SK-N-SH treated with all-trans-retinoic acid at 6 μM for 48 hours (cell line): ENCODE measurements at places on chromosomes 16 and 17.

- no peak for ATAC-seq
Measured at GRCh38 chr16:75043175-75043895, 44.5 kb downstream of the ZNRF1 start.

DNA sequence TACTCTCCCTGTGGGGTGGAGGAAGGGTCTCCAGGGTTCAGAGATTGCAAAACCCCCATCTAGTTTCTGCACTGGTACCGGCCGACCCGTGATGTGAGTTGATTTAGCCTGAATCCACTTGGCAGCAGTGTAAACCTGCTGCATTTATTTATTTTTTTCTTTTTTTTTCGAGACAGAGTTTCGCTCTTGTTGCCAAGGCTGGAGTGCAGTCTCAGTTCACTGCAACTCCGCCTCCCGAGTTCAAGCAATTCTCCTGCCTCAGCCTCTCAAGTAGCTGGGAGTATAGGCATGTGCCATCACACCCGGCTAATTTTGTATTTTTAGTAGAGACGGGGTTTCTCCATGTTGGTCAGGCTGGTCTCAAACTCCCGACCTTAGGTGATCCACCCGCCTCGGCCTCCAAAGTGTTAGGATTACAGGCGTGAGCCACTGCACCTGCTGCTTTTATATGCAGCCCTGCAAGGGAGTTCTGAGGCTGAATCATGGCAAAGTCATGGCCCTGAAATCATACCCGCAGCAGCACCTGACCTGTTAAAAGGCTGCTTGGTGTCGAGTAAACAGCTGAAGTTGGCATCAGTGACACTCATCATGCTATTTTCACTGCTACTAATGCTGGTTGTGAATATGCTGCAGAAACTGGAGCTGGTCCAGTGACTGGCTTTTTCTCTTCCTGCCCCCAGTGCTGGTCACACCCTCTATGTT, 21.4 kb downstream of the DEXI start:
- no peak for ATAC-seq

DNA sequence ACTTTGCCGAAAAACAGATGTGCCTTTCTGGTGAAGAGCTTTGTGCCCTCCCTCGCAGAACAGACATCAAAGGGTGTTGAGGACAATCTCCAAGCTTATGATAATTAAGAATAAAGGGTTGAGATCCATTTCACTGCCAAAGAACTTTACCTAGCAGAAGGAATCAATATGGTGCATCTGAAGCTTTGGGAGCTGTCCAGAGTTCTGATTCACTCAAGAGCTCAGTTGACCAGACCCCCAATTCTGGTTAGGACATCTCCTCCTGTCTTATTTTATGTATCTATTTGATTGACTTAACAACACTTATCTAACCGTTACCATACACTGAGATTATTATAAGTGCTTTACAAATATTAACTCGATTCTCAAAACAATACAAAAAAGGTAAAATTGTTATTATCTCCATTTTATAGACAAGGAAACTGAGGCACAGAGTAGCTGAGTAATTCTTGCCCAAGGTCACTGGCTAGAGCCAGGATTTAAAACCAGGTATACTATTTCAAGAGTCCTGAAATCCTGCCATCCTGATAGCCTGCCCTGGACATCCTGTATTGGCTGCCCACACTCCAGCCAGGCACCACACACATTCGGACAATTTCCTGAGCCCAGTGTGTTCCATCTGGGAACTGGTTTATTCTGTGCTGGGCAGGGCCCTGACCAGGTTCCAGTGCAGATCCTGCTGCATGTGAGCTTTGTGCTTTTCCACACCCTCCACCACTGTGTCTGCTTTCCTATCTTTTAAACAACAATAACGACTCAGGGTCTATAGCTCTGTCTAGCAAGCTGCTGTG, 29.8 kb downstream of the PITPNM3 start:
- ATAC-seq: no peak

- ATAC-seq: no peak
Measured at GRCh38 chr17:80262291-80262690, 1.6 kb downstream of the RNF213 start.

DNA sequence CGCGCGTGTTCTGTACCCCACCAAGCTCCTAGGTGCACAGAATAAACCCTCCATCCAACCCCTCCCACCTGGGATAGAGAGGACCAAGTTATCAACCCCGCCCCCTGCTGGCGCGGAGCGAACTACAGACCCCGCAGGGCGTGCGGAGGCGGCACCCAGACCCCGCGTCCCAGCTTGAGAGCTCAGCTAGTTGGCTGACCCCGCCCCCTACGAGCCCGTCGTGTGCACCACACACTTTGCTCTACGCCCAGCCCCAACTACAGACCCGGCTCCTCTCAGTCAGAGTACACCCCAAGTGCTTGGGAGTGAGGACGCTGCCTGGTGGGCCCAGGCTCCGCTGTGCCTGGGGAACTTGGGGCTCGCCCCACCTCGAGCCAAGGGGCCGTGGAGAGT, 1.5 kb downstream of the GRIN2A start:
- ATAC-seq: no peak; the same call in 2 of the 3 replicates

GRCh38 chr17:4678448-4679026, 25.4 kb downstream of the PELP1 start:
- ATAC-seq: peak; percentile 71

DNA sequence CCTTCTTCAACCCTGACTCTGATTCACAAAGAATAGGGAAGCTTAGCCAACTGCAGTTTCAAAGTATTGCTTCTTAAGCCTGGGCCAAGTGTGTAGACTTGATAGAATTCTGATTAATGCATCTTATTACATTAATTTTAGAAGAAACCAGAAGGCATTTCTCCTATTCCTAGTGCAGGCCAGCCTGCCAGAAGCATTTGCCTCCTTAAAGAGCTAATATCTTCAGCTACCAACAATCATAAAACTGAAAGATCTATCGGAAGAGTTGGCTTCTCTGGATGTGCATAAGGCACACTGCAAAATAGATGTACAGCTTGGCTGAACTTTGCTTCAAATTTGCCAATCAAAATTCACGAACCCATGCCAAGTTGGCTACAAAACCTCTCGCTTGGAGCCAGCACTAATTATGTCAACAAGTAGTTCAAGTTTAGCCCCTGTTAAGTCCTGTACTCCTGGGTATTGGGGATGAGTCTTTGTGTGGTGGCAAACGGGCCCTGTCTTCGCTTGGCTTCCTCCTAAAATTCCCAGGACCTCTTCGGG, 717.8 kb downstream of the WWOX start:
- no peak for ATAC-seq

DNA sequence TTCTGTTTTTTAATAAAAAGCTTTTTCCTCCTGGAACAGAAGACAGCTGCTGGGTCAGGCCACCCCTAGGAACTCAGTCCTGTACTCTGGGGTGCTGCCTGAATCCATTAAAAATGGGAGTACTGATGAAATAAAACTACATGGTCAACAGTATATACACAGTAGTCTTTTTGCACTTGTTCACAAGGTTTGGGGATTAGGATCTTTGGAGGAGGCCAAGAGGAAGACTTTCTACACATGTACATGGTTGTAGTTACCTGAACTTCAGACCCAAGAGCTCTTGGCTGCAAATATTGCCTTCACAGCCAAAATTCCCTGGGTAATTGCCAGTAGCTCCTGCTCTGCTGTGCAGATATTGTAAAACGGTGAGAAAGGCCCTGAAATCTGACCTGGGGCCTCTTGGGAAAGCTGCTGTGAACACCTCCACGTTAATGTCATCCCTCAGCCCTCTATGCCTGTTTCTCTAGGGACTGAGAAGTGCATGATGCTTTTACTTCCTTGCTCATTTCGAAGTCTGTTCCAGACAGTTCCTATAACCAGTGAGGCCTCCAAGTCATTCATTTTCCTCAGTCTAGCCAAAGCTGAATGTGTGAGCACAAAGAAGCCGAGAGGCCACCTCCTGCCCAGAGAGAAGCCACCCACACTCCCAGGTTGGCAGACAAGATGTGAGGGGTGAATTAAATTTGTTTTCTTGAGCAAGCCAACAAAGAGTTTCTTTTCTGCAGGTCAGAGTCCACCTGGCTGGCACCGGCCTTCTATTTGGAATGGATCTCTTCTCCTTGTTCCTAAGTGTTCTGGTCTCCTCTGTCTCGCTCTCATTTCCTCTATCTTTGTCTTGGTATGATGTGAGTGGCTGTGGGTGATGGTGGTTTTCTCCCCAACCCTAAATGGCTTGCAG, 15.9 kb downstream of the ANKRD40 start:
- ATAC-seq: no peak

DNA sequence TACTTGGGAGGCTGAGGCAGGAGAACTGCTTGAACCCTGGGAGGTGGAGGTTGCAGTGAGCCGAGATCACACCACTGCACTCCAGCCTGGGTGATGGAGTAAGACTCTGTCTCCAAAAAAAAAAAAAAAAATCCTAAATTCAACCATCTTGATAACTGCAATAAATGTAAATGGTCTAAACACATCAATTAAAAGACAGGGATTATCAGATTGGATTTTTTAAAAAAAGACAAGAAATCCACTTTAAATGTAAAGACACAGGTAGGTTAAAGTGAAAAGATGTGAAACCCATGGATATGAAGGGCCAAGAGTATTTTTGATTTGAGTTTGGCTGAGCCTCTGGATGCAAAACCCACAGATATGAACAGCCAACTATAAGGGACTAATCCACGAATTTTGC, 64.2 kb upstream of the ATP2A3 start:
- ATAC-seq: no peak

- peak; percentile 60 for ATAC-seq
Measured at GRCh38 chr16:69217433-69217832, 30.5 kb downstream of the SNTB2 start.

DNA sequence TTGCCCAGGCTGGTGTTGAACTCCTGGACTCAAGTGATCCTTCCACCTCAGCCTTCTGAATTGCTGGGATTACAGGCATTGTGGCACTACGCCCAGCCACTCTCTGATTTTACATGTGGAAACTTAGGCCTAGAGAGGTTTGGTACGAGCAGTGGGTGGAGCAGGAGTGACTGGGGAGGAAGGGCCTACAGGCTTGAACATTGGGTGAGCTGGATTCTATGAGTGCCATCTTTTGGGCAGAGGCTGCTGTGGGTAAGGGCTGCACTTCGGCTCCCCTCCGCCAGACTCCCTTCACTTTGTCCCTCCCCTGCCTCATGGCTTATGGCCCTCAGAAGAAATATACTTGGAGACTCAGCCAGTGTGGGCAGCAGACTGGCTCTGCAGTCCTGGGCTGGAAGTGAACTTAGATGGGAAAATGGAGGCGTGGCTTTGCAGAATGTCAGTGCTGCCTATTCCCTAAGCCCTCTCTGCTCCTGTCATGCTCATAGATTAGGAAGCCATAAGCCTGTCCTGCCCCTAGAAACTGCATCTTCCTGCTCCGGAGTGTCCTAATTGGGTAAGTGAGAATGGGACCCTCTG, 9.5 kb upstream of the MRC2 start:
- ATAC-seq: peak; percentile 23

DNA sequence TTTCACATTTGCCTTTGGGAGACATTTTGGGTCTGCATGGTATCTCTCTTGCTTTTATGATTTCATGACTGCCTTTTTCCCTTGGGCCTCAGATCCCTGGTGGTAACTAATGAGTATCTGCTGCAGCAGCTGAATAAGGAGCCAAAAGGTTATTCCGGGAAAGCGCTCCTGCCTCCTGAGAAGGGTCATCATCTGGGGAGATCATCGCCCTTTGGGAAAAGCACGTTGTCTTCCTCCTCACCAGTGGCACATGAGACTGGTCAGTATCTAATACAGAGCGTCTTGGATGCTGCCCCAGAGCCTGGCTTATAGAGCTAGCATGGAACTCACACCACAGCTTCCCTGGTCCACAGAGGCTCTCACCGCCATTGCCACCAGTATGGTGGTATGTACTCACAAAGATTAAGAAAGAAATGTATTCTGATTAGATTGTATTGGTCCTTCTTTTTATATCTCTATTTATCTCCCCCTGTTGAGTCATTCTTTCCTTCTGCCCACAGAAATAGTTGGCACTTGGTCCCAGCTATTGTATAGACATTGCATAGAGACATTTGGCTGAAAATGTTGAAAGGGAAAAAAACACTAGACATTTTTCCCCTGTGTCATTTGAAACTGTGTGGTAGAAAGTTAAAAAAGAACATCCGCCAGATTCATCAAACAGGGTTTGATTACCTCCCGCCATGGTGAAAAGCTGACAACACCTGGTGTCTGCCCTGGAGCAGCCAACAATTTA, 8.4 kb downstream of the TPPP3 start:
- ATAC-seq: no peak

- no peak for ATAC-seq
Measured at GRCh38 chr17:77909816-77910215, 48.7 kb upstream of the TNRC6C start.

DNA sequence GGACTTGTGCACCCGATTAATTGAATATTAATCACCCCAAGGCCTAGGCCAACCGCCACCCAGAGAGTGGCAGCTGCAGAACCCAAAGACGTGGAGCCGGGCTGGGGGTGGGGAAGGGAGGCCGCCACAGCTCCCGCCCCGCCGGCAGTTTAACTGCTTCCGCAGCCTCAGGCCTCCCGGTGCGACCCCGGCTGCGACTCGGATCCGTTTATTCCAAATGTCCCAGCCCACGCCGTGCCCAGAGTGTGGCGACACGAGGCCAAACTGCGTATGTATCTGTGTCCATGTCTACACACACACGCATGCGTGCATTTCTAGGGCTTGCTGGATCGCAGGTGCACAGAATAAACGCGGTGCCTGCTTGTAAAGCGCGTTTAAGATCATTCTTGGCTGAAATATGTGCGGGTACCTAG, 802 bp upstream of the TOB1 start:
- peak; percentile 58 for ATAC-seq
